ENCODE measurements at places on chromosomes 1 and 21. TPM values are rescaled to one million over a fixed set of nuclear protein-coding genes. Genes with fewer than 3 reads are reported as not detected.

DNA sequence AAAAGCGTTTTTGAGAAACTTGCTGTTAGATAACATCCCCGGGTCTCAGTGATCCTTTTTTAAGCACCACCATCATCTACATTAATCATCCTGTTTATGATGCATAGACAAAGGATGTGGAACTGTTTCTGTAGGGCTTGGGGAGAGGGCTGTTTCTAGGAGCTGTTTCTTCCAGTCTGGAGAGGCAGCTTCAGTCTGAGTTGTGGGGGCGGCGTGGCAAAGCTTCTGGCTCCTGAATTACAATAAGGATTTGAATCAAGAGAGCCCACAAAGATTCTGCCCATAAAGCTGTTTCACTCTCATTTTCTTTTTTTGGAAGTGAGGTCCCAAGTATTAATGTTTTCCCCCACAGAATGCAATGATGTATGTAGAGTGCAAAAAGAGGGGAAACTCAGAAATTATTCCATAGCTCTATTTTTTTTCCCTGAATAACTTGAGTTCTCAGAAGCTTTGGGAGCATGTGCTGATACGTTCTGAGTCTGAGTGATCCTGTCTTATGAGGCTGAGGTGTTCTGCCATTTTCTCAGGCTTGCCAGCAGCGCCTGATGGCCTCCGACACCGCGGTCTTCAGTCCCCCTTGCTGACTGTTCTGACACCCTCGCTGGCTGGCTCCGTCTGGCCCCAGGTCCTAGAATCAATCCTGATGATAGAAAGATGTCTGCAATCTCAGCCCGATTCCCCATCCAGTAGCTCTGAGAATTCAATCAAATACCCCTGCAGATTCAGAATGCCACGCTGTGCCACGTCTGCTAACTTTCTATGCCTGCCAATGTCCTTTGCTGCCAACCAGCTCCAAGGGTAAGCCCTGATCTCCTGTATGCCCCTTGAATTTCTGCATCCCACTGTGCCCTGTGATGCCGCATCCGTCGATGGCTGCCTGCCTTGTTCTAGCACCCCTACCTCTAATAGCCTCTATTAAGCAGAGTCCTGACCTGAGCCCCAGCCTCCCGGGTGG lies 92.4 kb upstream of the AKT3 start:
- DNase-seq = no peak

DPYD gene
- total RNA-seq = 14.3 TPM

DNA sequence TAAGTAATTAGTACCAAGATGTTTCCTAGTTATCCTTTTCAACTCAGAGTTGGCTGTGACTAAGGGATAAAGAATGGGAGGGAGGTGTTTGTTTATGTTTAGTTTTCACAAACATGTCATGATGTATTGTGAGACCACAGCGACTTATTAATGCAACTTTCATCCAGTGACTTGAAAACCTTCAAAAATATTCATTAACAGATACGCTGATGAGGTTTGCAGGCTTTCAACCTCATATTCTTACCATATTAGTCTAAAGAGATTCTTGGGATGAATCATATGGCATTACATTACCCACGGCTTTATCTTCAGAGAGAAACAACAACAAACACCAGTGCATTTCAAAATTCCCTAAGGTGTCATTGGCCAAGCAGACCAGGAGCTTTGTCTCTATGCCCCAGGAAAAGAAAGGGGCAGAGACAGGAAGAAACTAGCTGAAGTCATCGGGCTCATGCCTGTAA lies 36.4 kb downstream of the PALMD start:
- DNase-seq = peak; percentile 91

GJA4 gene
- total RNA-seq = not detected

DNA sequence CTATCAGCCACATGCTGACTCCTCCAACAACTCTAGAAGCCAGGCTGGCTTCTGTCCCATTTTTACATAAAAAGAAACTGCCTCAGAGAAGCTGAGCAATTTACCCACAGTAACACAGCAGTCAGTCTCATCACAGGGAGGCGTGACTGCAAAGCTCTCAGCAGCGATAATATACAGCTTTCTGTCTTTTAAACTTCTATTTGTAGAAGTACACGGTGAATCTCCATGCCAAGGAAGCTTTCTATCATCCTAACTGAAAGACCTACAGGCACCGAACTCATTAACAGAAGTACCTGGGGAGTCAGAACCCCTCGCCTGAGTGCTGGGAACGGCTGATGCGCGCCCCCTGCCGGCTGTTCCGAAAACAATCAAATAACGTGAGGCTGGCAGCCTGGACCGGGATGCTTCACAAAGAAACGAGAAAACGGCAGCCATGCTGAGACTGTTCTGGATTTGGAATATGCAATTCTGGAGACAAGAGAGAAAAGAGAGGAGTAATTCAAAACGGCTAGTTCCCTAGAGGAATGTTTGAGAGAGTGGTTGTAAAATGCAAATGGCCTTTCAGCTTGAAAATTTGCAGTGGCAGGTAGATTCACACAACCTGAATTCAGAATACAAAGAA lies 43.5 kb upstream of the RAB4A start:
- peak; percentile 77 for DNase-seq

CNR2 gene
- not detected for total RNA-seq

PTGER3 gene
- 0.03 TPM for total RNA-seq

RCAN1 gene
- 71.9 TPM for total RNA-seq

TRIM63 gene
- not detected for total RNA-seq

- no peak for DNase-seq
Measured at GRCh38 chr1:47361380-47361779, 27.8 kb downstream of the CMPK1 start.

DNA sequence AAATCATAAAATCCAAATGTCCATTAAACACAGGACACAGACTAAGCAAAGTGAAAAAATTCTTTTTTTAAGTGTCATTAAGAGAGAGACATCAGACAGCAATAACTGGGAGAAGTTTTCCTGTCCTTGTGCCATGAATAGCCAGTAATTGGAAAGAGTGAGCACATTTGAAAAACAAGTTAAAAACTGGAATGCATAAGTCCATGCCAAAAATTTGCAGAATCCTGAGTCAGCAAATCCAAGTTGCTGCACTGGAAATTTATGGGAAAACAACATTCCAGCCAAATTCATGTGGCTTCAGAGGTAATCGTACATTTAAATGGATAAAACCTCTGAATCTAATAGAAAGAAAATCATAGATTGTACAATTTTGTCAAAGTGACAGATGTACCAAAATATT lies 291.4 kb downstream of the LRRC40 start:
- DNase-seq = no peak

- DNase-seq = peak; percentile 7
Measured at GRCh38 chr1:240455228-240455821, 156.6 kb downstream of the GREM2 start.

DNA sequence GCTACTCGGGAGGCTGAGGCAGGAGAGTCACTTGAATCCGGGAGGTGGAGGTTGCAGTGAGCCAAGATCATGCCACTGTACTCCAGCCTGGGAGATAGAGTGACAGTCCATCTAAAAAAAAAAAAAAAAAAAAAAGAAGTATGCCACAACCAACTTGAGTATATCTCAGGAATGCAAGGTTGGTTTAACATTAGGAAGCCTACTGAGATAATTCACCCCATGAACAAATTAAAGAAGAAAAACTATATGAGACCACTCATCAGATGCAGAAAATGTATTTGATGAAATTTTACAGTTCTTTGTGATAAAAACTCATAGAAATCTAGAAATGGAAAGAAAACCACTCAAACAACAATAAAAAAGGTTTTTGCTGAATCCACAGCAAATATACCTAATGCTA lies 373.8 kb downstream of the LMO4 start:
- no peak for DNase-seq

SELENBP1 gene
- total RNA-seq = 0.65 TPM

DNA sequence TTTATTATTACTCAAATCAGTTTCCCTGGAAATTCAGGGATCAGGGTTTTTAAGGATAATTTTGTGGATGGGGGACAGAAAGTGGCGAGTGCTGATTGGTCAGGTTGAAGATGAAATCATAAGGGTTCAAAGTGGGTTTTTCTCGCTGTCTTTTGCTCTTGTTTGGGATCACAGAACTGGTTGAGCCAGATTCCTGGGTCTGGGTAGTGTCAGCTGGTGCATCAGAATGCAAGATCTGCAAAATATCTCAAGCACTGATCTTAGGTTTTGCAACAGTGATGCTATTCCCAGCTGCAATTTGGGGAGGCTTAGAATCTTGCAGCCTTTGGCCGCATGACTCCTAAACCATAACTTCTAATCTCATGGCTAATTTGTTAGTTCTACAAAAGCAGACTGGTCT lies 9.3 kb downstream of the CHI3L2 start:
- DNase-seq = no peak

DNA sequence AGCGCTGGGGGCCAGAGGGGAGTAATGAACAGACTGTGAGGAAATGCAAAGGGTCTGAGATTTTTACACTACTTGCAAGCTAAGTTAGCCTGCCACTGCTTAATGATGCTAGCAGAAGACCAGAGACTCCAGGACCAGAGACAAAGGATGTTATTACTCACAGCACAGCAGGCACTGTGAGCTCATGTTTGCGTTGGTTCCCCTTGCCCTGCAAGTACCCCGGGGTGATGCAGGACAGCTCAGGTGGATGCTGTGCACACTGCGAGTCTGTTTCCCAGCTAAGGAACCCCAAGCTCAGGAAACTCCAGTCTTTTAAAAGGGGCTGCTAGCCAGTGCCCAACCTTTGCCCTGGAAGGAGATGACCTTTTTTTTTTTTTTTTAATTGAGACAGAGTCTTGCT lies 1.2 kb downstream of the FHAD1 start:
- DNase-seq = no peak

GBP3 gene
- total RNA-seq = 65.3 TPM

- DNase-seq = peak; percentile 70
Measured at GRCh38 chr1:117612517-117613248, 6.8 kb downstream of the TENT5C start.

PDE4B gene
- 6.9 TPM for total RNA-seq

GRCh38 chr1:28516518-28516956 lies 10.7 kb downstream of the RCC1 start:
- no peak for DNase-seq

DNA sequence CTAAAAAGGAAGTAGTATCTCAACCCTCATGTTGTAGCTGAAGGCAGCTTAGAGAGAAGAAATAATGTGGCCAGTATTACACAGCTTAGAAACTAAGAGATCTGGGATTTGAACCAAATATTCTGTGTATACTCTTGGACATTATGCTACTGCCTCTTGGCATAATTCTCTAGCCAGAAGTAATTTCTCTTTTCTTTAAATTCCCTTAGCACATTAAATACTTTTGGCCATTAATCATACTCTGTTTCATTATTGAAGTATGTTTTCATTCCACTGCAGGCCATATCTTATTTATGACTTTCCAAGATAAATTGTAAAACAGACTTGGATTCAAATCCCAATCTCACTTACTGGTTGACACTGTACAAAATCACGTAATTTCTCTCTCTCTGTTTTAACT lies 181.3 kb upstream of the SPAG17 start:
- no peak for DNase-seq

DNA sequence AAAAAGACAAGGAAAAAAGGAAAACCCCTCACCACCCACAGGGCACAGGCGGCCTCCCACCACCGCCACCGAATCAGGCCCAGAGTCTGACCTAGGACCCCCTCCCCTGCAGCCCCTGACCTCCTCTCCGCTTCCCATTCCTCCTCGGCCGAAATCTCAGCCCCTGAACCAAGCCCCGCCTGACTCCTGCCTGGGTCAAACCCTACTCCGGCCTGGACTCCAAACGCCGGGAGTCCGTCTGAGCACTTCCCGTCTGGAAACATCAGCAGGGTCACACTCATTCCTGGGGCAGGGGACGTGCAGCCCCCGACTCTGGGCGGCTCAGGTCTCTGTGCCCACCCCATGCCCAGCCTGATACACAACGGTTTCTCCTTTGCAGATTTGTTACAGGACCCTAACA lies 26.4 kb upstream of the SUMO3 start:
- no peak for DNase-seq

DNA sequence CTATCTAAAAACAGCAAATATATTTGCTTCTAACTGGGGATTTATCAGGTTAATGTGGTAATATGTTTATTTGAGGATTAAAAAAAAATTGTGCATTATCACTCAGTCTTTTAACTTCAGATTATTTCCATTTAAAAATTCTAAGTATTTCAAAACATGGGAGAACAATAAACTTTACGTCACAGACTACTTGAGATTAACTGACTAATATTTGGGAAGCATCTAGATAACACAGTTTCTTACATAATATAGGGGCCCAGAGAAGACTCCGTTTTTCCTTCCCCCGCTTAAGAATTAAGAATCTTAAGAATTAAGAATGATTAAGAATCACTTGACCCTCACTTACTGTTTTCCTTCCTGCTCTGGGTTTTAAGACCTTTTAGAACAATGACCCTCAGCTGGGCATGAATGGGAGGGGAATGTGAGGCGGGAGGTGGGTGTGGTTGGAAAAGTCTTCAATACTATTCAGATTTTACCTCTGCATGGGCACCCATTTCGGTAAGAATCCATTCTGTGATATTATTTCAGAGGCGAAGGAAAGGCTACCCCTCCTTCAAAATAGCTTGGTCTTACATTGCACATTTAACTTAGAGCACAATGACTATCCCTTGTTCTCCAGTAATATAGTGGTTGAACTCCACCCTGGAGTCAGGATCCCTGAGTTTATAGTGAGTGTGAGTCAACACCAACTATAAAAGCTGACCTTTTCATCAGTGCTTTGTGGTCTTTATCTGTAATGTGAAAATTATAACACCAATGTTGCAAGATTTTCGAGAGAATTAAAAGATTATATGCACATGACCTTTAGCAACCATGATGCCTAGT lies 821.3 kb downstream of the USP25 start:
- no peak for DNase-seq

RNU1-4 gene
- total RNA-seq = 306 TPM

ADAM30 gene
- total RNA-seq = not detected

CFAP107 gene
- total RNA-seq = not detected

DNA sequence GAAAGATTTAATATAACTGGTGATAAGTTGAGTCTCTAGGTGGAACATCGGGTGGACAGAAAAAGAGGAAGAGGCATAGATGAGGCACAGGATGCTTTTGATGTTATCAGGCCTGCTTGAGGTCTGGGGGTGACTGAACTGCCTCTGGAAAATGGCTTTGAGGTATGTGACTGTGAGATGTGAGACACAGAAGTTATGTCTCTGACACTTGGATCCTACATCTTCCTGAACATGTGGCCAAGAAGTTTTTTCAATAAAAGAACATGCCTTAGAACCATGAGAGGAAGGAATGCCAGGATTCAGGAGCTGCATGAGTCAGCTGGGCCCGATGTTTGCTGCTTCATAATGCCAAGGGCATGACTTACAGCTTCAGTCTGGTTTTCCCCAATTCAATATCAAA lies 11.5 kb upstream of the AIM2 start:
- DNase-seq = peak; percentile 74

ADAMTS4 gene
- 0.91 TPM for total RNA-seq

RGSL1 gene
- total RNA-seq = not detected

CR2 gene
- total RNA-seq = 2.1 TPM

GRCh38 chr1:202343652-202344349 lies 2.1 kb upstream of the UBE2T start:
- peak; percentile 42 for DNase-seq

GRCh38 chr21:41615613-41616012 lies 107.7 kb upstream of the TMPRSS2 start:
- peak; percentile 92 for DNase-seq

Measured in Daoy (cell line).